Body of pancreas (tissue), 4 donors: ENCODE measurements at places on chromosomes 16 and 17. TPM values are rescaled to one million over a fixed set of nuclear protein-coding genes. Genes with fewer than 3 reads are reported as not detected.

The OR1F1 gene
- not detected for total RNA-seq

The ALOX15B gene
- not detected for total RNA-seq

The CPHXL2 gene
- total RNA-seq: not detected

The C17orf78 gene
- not detected for total RNA-seq

The TBC1D3K gene
- total RNA-seq: not detected

The C1QTNF8 gene
- total RNA-seq: not detected

The GOSR2 gene
- 46.5 TPM for total RNA-seq

- no peak overlapping the region for H3K4me3 ChIP-seq
- no peak for DNase-seq
- no peak overlapping the region for H3K27ac ChIP-seq
- no peaks in the 10 kb centered on the region for H3K36me3 ChIP-seq
Observed at GRCh38 chr17:65366102-65366844, 195.2 kb downstream of the AXIN2 start.

- peak; percentile 84 for DNase-seq
- H3K36me3 ChIP-seq: no peaks in the 10 kb centered on the region
- H3K4me1 ChIP-seq: peaks cover 59% of the 10 kb centered on the region
- H3K27ac ChIP-seq: peak overlapping the region; percentile 79
- no peak overlapping the region for H3K4me3 ChIP-seq
Observed at GRCh38 chr17:44108440-44109311, 14.8 kb downstream of the HDAC5 start.

DNA sequence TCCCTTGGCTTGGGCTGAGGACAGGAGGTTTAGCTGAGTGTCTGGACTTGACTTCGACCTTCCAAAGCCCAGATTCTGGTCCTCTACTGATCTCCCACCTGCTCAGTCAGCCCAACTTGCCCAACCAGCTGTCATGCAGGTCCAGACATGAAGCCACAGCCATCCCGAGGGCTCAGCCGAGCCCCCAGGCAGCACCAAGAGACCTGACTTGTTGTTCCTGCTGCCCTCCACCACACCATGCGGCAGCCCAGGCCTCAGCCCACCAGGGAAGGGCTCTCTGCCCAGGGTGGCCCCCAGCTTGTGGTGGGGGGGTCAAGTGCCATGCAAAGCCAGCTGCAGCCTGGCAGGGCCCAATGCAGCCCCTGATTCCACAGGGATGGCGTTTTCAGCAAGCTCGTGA is 17.2 kb upstream of the CACNG4 start:
- no peak overlapping the region for H3K4me3 ChIP-seq
- H3K27ac ChIP-seq: no peak overlapping the region
- DNase-seq: no peak
- no peaks in the 10 kb centered on the region for H3K27me3 ChIP-seq
- no peaks in the 10 kb centered on the region for H3K36me3 ChIP-seq
- H3K4me1 ChIP-seq: peaks cover 10% of the 10 kb centered on the region

DNA sequence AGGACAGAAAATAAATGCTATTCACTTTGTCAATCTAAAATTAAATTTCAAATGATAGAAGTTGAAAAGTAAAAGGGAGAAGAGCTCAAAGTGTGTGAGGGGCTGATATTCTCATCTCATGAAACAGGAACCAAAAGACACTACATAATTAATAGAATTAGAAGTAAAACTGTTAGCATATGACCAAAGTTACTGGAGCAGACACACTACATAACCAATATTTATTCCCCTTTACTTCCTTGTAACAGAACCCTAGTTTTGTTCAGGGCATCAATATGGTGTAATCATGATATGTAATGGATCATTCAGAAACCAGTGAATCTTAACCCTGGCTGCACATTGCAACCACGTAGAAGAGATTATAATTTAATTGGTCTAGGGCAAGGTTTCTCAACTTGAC is 109.5 kb upstream of the SIAH1 start:
- H3K4me3 ChIP-seq: no peak overlapping the region
- no peaks in the 10 kb centered on the region for H3K36me3 ChIP-seq
- H3K27me3 ChIP-seq: no peaks in the 10 kb centered on the region
- no peak overlapping the region for H3K27ac ChIP-seq
- no peak for DNase-seq
- H3K4me1 ChIP-seq: peaks cover 25% of the 10 kb centered on the region

GRCh38 chr17:41779954-41780353 is 6.6 kb downstream of the JUP start:
- no peak overlapping the region for H3K4me3 ChIP-seq
- H3K27me3 ChIP-seq: no peaks in the 10 kb centered on the region
- H3K36me3 ChIP-seq: no peaks in the 10 kb centered on the region
- H3K27ac ChIP-seq: peak overlapping the region; percentile 9
- no peak for DNase-seq
- peaks cover 76% of the 10 kb centered on the region for H3K4me1 ChIP-seq

- H3K4me1 ChIP-seq: no peaks in the 10 kb centered on the region
- peaks cover 1% of the 10 kb centered on the region for H3K36me3 ChIP-seq
- H3K27ac ChIP-seq: no peak overlapping the region
- no peak for DNase-seq
- H3K4me3 ChIP-seq: no peak overlapping the region
Observed at GRCh38 chr16:12225806-12226465, 249.4 kb downstream of the SNX29 start.
